CD4-positive, alpha-beta T cell treated with Interleukin-2 at 100 ng/mL for 4 hours (primary cell): ENCODE measurements at places on chromosomes 1 and 21.

DNA sequence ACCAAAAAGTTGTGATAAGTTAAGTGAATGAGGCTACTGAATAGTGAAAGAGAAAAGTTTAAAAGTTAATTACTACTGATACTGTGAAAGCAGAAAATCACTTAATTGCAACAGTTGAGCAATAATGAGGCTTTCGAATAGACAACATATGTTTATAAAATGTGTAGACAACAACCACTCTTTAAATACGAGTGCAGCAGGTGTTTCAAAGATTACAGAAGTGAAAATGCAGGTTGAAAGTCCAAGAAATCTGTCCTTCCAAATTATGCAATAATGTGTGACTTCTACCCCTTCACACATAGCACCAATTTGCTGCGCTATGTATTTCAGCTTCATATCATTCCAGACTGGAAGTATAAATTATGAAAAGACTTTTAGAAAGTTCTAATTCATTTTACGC is 213.0 kb downstream of the COL24A1 start:
- DNase-seq, result no peak

DNA sequence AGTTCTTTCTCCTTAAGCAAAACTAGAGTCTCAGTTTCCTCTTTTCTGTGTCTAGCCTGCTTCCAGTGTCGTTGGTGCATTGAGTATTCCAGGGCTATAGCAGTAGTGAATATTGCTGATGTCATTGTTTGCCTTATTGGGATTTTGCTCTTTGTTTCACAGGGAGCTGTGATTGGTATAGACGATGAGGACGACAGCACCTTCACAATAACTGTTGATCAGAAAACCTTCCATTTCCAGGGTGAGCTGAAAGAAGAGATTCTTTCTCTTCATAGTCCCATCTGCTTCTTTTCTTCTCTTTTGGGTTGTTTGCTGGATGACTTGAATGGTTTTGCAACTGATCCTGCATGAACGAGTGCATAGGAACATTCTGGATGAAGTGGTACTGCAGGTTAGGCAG is 52.4 kb downstream of the OSBPL9 start:
- DNase-seq, result no peak

DNA sequence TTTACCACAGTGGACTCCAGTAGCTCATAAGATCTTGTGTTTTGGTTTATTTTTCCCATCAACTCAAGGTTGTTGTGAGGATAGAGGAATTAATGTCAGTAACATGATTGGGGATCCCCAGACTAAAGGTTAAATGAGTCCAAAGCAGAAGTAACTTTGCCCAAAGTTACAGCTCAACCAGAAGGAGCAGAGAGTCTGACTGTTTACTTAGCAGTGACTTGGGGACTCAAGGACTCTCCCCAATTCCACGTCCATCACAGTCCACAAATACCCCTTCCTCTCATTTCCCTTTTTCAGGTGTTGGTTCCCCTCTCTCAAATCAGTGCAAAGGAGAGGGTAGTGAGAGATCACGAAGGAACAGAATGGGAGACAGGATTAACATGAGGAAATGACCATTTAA is 4.0 kb upstream of the ETV3 start:
- DNase-seq, result no peak

- no peak for DNase-seq
Observed at GRCh38 chr1:172887162-172887561, 163.6 kb downstream of the TNFSF18 start.

DNA sequence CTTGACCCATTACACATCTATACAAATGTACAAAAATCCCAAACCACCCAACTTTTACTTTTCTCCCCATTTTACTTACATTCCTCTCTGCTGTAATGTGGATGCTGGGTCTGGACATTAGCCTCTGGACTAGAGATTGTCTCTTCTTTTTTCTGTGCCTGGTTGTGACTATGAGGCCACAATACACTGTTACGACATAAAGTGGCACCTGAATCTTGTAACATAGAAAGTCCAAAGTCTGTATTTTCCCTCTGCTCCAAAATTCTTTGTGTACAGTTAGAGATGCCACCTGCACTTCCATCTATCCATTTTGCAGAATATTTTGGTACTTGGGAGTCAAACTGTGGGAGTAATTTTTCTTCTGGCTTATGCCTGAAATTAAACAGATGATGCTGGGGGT is 22.7 kb downstream of the C21orf91 start:
- DNase-seq, result no peak

GRCh38 chr1:225660544-225660946 is 7.6 kb upstream of the ENAH start:
- no peak for DNase-seq

GRCh38 chr1:220224611-220225124 is 47.6 kb downstream of the RAB3GAP2 start:
- DNase-seq, result no peak

DNA sequence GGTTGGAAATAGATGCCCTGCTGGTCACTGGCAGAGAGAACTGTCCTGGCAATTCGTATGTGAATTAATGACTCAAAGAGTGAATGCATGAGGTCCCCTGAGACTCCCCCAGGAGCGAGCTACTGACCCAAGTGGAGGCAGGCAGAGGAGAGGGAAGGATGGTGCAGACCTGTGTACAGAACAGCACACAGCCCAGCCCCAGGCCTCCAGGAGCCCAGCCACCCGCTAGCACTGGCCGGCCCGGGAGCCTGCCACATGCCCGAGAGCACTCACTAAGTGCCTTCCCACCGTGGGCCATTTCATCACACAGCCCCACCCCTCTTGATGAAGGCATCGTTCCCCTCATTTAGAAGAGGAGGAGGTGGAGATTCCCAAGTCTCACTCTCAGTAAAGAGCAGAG is 62.0 kb upstream of the IGSF21 start:
- DNase-seq, result no peak

- no peak for DNase-seq
Observed at GRCh38 chr1:96992871-96993270, 271.3 kb downstream of the PTBP2 start.

DNA sequence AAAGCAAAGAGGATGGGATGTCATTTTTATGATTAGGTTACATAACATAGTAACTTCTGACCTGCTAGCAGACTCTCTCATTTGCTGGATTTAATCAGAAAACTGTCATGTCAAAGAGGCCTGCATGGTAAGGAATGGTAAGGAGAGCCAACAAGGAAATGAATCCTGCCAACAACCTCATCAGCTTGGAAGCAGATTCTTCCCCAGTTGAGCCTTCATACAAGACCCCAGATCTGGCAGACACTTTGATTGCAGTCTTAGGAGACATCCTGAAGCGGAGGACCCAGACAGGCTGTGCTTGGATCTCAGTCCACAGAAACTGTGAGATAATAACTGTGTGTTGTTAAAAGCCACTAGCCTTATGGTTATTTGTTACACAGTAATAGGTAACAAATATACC is 27.6 kb upstream of the MARK1 start:
- DNase-seq, result no peak

GRCh38 chr21:36719614-36720013 is 20.7 kb downstream of the SIM2 start:
- no peak for DNase-seq

- DNase-seq, result peak; percentile 45
Observed at GRCh38 chr1:15950763-15951295, 25.1 kb downstream of the ZBTB17 start.
